ENCODE measurements at places on chromosomes 2 and 18.
A peak's percentile ranks its signal among the peaks of the same experiment; 100 is the strongest.

- peak; percentile 82 for DNase-seq
Measured at GRCh38 chr2:237704501-237705434, 77.4 kb downstream of the LRRFIP1 start.

GRCh38 chr2:111176867-111177266 is 56.2 kb downstream of the BCL2L11 start:
- DNase-seq = no peak

DNA sequence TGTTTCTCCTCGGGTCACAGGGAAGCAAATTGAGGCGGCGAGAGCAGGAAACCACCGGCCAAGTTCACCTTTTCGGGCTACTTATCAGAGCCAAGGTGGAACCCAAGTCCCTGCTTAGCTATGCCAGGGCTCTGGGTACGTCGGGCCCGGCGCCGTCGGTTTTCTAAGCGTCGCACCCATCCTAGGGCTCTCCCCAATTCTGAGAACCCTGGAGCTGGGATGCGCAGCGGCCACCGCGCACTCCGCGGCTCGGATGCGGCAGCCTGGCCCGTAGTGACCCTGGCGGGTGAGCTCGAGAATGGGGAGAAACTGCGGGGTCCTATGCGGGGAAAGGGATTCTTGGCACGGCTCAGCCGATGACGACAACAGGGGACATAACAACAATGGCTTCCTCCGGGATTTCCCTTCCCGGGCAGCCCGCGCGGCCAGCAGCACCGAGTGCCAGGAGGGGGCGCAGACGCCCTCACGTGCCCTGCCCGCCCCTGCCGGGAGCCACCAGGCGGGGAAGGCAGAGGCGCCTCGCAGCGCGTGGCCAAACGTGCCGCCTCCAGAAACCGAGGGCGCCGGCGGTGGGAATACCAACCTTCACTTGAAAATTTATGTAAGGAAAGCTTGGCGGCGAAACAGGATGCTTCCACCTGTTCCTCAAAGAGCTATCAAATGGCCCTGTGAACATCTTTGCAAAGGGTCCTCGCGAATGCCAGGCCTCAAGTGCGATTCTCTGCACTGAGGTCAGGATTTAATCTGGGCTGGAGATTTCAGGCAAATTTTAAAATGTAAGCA is 2.1 kb upstream of the SLC30A3 start:
- DNase-seq = no peak

- DNase-seq = no peak
Measured at GRCh38 chr2:223753940-223754339, 83.4 kb downstream of the AP1S3 start.

DNA sequence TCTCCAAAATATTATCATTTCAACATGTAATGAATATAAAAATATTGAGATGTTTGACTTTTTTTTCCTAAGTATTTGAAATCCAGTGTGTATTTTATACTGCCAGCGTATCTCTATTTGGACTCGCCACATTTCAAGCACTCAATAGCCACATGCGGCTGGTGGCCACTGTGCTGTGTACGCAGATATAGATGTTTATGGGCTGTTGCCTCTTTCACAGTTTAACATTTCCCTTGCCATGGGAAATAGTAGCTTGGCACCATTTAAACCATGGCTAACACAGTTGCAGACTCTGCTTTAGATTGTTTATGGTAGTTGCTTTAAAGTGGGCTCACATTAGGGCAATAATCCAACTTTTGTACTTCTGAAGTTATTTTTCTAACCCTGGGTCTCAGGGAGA is 136.6 kb upstream of the ITGB6 start:
- no peak for DNase-seq

DNA sequence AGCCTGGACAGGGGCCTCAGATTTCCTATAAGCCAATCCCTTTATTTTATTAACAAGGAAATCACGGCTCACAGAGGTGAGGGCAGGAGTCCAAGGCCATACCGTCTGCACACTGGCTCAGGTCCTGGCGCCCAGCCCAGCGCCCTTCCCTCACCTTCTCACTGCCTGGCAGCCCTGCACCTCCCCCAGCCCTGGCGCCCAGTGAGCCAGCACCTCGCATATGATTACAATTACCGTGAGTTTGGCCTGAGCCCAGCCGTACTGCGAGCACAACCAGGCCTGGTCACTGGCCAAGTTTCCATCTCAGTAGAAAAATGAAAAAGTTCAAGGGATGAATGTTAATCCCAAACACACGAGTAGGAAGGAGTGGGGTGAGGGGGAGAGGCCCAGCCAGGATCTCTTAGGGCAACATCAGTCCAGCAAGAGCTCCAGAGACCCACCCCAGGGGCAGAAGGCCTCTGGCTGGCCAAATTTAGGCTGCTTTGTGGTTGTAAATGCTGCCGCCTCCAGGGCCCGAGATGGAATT is 68.4 kb downstream of the MCFD2 start:
- peak; percentile 80 for DNase-seq

DNA sequence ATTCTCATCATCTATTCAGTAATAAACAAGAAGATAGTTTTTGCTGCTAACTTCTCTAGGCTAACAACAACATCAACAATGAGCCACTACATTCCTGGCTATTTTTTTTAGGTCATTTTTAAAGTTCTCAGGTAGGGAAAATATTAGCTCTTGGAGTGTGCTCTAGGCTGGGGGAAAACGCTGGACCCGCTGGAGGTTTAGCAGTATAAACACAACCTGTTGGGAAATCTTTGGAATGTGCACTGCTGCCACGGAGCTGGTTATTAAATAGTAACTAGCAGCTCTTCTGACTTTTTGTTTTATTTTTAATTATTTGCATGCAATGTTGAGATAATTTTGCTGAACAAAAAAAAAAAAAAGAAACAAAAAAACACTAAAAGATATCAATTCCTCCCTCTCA is 892.1 kb upstream of the ACVR2A start:
- no peak for DNase-seq

GRCh38 chr18:40812981-40813515 is 1142.0 kb upstream of the PIK3C3 start:
- DNase-seq = peak; percentile 8

GRCh38 chr2:144514616-144515091 is 5.3 kb downstream of the ZEB2 start:
- no peak for DNase-seq

DNA sequence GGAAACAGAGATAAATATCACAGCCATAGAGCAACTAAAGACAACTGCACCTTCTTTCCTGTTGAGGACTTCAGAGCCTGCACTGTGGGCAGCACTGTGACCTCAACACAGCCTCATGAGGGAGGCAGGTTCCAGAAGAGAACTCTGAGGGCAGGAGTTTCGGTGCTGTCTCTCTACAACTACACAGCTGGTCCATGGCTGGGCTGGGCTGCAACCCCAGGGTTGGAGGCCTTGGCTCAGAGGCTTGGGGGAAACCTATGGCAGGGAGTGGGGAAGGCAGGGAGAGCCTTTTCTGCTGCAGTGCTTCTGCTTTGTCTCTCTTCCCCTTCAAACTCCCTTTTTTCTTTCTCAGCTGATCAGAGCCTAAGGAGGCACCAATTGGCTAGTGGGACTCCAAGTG is 66.5 kb downstream of the MRO start:
- DNase-seq = no peak

DNA sequence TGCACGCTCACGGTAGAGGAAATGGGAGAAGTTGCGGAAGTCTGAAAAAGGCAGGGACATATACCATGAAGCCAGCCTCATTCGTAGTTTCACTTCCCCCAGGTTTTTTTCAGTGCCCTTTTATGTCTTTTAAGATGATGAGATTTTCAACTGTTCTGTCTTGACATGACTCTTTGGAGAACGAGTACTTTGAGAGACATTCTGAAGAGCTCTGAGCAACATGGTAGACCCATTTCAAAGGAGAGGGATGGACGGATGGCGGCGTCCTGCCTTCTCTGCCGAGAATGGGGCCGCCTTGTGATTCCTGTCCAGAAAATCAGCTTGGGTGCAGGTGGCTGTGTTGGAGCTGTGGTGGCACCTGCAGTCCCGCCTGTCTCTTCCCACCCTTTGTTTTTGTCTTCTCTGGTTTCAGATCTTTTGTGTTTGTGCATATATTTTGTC is 41.7 kb downstream of the SH3BP4 start:
- DNase-seq = no peak

GRCh38 chr2:140234116-140234515 is 1453.9 kb upstream of the NXPH2 start:
- no peak for DNase-seq

- no peak for DNase-seq
Measured at GRCh38 chr2:29697181-29697580, 224.2 kb downstream of the ALK start.

DNA sequence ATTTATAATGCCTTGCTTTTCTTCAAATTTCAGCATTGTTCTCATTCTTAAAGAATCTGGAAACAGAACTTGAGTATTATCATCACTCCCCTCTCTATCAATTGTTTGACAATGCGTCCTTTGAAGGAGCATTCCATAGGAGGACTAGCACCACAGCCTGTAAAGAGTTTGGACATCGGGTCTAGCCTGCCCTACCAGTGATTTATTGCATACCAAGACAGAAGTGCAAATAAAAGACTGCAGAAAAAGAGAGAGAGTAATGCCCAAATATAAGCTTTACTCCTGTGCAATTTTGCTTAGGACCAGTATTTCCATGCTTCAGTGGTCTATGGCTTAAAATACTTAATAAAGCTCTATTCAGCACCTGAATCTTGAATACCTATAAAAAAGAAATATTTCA is 55.4 kb upstream of the MAP2 start:
- DNase-seq = peak; percentile 22

GRCh38 chr18:23743733-23744333 is 54.6 kb downstream of the LAMA3 start:
- peak; percentile 76 for DNase-seq

- DNase-seq = no peak
Measured at GRCh38 chr2:55158111-55158814, 73.8 kb downstream of the CLHC1 start.

DNA sequence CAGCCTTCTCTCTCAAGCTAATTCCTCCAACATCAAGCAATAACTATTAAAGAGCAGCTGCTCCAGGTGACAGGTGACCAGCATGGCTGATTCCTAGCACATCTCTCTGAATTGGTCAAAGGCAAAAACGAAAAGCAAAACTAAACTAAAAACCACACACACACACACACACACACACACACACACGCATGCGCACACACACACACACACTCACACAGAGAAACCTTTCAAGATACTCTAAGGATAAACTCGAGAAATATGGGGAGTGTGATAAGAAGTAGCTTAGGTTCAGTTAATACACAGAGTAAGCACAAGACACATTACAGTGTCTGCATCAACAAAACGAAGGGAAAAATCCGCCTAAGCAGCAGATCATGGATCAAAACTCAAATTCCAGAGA is 74.5 kb upstream of the FZD7 start:
- DNase-seq = no peak

DNA sequence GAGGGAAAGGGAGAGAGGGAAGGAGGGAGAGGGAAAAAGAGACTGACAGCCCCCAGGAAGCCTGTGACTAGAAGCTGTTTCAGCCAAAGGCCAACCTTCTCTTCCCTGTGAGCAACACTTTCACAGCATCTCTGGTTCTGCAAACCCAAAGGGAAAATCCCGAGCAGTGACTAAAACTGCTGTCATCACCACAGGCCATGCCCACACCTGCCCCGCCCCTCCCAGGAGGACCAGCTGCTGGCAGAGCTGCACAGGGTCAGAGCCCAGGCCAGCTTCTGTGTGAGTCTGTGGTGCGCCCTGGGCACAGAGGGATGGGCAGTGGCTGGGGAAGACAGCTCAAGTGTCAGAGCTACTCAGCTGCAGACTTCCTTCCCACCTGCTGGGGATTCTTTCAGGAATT is 64.9 kb upstream of the OTOS start:
- peak; percentile 97 for DNase-seq

DNA sequence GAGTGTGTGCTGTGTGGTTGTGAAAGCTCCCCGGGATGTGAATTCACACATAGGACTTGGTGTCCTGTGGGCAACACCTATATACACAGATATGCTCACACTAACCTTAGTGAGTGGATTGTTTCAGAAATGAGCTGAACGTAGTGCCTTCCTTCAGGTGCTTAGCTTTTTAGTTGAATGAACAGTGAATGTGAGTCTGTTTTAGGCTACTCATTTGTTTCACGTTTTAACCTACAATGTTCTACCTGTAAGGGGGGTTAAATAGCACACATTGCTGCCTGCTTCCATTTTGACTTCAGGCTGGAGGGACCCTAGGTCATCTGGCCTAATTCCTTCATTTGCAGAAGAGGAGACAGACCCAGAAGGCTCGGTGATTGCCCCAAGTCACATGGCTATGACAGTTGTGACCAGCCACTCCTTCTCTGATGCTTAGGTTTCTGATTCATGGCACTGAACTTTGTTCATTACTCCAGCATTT is 1.0 kb downstream of the PLEK start:
- DNase-seq = no peak

GRCh38 chr2:98730707-98731040 is 258 bp downstream of the MGAT4A start:
- no peak for DNase-seq

- no peak for DNase-seq
Measured at GRCh38 chr2:120597595-120598193, 138.0 kb upstream of the GLI2 start.

GRCh38 chr2:71173096-71173495 is 42.7 kb downstream of the MPHOSPH10 start:
- DNase-seq = no peak

DNA sequence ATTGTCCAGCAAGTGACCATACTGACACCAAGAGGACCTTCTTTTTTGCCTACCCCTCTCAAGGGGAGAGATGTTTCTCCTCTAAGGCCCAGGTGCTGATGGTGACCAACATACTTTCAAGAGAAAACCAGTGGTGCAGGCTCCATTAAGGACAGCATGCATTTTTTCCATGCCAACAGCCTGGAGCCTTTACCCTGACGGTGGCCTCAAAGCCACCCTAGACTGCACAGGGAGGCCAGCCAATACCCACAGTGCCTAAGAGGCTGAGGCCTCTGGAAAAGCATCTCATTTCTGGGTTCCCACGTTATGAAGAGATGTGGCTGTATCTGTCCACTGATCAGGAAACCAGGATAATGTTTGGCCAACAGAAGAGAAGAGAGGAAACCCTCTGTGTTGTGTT is 19.3 kb downstream of the SPRED2 start:
- DNase-seq = no peak

DNA sequence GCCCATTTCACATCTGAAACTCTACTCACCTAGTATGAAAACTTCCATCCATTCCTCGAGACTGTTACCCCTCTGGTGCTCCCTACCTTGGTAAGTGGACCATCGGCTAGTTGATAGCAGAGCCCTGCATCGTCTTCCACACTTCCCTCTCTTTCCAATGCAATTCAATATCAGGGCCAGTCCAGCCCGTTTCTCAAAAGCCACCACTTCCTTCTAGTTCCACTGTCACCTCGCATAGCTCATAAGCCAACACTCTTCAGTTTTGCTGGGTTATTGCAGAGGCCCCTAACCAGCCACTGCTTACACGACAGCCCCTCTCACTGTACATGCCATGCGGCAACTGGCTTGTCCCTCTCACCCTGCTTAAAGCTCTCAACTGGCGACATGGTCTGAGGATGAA is 10.2 kb upstream of the ZNF407 start:
- no peak for DNase-seq

DNA sequence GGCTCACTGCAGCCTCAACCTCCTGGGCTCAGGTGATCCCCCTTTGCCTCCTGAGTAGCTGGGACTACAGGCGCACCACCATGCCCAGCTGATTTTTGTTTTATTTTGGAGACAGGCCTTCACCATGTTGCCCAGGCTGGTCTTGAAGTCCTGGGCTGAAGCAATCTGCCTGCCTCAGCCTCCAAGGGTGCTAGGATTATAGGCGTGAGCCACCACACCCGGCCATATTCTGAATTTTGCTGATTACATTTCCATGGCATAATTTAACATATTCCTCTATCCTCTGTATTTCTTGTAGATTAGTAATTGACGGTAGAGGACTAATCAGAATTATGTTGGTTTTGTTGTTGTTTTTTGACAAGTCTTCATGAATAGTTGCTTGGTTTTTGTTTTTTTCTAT is 50.6 kb downstream of the MEX3C start:
- DNase-seq = no peak

- no peak for DNase-seq
Measured at GRCh38 chr2:239735131-239735828, 289.9 kb downstream of the NDUFA10 start.
